ENCODE measurements at places on chromosomes 1 and 21. TPM values are rescaled to one million over a fixed set of nuclear protein-coding genes. Genes with fewer than 3 reads are reported as not detected.
A peak's percentile ranks its signal among the peaks of the same experiment; 100 is the strongest.

DNA sequence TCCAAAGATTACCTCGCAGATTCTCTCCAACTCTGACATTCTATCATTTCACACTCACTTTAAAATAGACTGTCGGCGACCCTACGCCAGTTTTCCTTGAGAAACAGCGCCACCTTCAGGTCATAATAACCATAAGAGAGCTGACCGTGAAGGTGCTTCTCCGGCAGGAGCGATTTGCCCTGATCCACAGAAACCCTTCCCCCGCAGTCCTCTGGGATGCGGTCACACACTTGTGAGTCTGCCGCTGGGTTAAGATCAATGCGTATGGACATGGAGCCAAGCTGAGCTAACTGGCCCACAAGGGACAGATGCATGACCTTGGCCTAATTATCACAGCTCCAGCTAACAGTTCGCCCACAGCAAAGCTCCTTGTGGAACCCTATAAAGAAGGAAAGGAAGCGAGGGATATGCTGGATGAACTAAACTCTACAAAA lies 32.8 kb upstream of the IFNAR2 start:
- H3K4me1 ChIP-seq = peaks cover 13% of the 10 kb centered on the region
- H3K27ac ChIP-seq = no peak overlapping the region
- no peaks in the 10 kb centered on the region for H3K27me3 ChIP-seq
- H3K4me3 ChIP-seq = no peak overlapping the region

- no peaks in the 10 kb centered on the region for H3K27me3 ChIP-seq
- peaks cover 77% of the 10 kb centered on the region for H3K4me1 ChIP-seq
- peak overlapping the region; percentile 87 for H3K27ac ChIP-seq
- DNase-seq = no peak
- H3K4me3 ChIP-seq = peak overlapping the region; percentile 51
Observed at GRCh38 chr1:167450843-167451242, 67.5 kb downstream of the CD247 start.

DNA sequence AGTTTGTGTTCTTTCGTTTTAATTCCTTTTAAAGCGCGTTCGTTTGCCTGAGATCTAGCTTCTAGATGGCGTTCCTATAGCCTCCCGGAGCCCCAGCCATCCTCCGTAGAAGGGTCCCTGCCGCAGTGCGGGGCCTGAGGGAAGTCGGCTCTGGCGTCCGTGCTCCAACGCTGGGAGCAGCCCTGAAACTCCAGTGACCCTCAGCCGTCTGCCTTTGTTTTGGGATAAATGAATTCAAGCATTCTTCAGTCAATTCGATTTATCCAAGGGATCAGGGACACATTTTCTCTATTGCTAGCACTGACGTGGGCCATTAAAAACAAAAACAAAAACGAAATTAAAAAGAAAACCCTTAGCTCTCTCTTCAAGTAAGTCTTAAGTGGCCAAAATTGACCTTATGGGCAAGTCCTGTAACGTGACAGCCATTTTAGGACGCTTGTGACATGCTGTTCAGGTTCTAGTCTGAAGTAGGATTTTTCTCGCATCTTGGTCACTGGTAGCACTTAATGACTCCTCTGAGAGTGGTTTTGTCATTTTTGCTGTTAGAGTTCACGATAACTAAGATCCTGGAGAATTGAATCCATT lies 742 bp upstream of the HSPA13 start:
- peaks cover 15% of the 10 kb centered on the region for H3K36me3 ChIP-seq
- H3K27ac ChIP-seq = peak overlapping the region; percentile 98
- peaks cover 29% of the 10 kb centered on the region for H3K4me1 ChIP-seq
- H3K27me3 ChIP-seq = no peaks in the 10 kb centered on the region
- H3K4me3 ChIP-seq = peak overlapping the region; percentile 90

The TMPRSS15 gene
- not detected for total RNA-seq

- H3K27me3 ChIP-seq = no peaks in the 10 kb centered on the region
- peaks cover 21% of the 10 kb centered on the region for H3K4me1 ChIP-seq
- H3K27ac ChIP-seq = no peak overlapping the region
- H3K36me3 ChIP-seq = peaks cover 3% of the 10 kb centered on the region
- no peak overlapping the region for H3K4me3 ChIP-seq
Observed at GRCh38 chr1:185077374-185077773, 32.0 kb downstream of the RNF2 start.

GRCh38 chr1:168480997-168481396 lies 62.8 kb downstream of the XCL2 start:
- H3K4me1 ChIP-seq = peaks cover 50% of the 10 kb centered on the region
- H3K36me3 ChIP-seq = no peaks in the 10 kb centered on the region
- no peaks in the 10 kb centered on the region for H3K27me3 ChIP-seq
- DNase-seq = no peak
- no peak overlapping the region for H3K4me3 ChIP-seq

GRCh38 chr21:25370311-25370744 lies 237.0 kb downstream of the MRPL39 start:
- peaks cover 12% of the 10 kb centered on the region for H3K27me3 ChIP-seq
- H3K27ac ChIP-seq = no peak overlapping the region
- peaks cover 9% of the 10 kb centered on the region for H3K4me1 ChIP-seq
- no peaks in the 10 kb centered on the region for H3K36me3 ChIP-seq
- DNase-seq = peak; percentile 62

The AADACL4 gene
- total RNA-seq = not detected

GRCh38 chr1:18953731-18954231 lies 2.7 kb downstream of the IFFO2 start:
- H3K27me3 ChIP-seq = no peaks in the 10 kb centered on the region

DNA sequence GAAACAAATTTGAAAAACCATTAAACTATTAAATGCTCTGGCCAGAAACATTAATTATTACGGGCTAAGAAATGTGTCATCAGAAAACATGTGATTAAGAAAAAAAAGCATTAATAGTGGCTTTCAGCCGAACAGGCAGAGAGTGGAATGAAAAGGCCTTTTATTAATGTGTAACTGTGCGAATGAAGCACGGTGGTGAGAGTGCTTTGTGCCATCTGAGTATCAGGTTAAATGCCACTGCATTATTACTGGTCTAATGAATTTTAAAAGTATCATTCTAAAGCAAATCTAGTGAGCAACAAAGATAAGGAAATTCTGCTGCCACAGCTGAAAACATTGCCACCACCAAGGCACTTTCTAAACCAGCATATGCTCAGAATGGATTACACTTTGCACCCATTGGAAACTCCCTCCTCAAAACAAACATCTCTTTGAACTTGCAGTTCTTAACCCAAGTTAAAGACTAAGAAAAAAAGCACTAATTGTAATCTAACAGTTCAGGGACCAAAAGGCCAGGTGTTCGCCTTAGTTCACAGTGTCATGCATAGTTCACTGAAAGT lies 30.0 kb upstream of the SSX2IP start:
- no peaks in the 10 kb centered on the region for H3K36me3 ChIP-seq
- H3K4me3 ChIP-seq = no peak overlapping the region
- H3K27ac ChIP-seq = no peak overlapping the region
